ENCODE measurements at places on chromosomes 7 and 10.

- DNase-seq = no peak
Measured at GRCh38 chr7:119578116-119578515, 694.9 kb upstream of the KCND2 start.

DNA sequence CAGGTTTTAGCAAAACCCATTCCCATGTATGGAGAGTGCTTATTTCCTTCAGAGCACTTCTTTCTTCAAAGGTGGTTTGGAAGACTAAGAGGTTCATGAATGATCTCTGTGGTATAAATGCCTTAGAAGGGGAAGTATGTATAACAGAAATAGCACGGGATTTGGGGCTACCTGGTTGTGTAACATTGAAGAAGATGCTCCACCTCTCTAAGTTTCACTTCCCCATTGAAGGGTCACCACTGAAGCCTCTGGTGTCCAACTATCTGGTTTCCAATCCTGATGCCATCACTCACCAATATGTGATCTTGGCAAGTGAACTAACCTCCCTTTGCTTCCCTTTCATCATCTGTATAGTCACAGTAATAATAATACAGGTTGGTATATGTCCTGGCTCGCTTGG, 37.2 kb downstream of the CYCS start:
- no peak for DNase-seq

GRCh38 chr10:21315645-21316220, 209.7 kb downstream of the SKIDA1 start:
- DNase-seq = no peak

DNA sequence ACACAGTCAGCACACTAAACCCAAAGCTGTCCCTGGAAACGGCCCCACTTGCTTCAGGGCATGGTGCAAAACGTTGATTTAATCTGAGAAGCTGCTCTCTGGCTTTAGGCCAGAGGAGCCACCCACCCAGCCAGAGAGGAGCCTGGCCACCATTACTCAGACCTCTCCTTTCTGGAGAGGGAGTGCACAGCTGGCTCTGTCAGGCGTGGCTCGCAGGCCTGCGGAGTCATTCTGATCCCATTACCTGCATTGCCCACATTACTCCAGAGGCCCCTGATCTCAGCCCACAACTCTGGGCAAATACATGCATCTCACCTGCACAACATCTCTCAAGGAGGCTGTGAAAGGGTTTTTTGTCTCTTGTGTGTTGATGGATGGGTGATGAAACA, 370.0 kb upstream of the IGFBP3 start:
- no peak for DNase-seq

- DNase-seq = no peak
Measured at GRCh38 chr7:124881981-124882380, 47.6 kb downstream of the POT1 start.

GRCh38 chr10:95755511-95756004, 405 bp upstream of the ENTPD1 start:
- no peak for DNase-seq

- DNase-seq = no peak
Measured at GRCh38 chr10:1942478-1942877, 205.2 kb upstream of the ADARB2 start.

- DNase-seq = no peak
Measured at GRCh38 chr10:79093658-79094411, 25.1 kb downstream of the ZMIZ1 start.

GRCh38 chr10:97891497-97892167, 42.0 kb downstream of the GOLGA7B start:
- no peak for DNase-seq
